ENCODE measurements at places on chromosomes 1 and 21. TPM values are rescaled to one million over a fixed set of nuclear protein-coding genes. Genes with fewer than 3 reads are reported as not detected.

GRCh38 chr1:57058652-57059501 lies 93.1 kb upstream of the C8B start:
- no peak for DNase-seq

DNA sequence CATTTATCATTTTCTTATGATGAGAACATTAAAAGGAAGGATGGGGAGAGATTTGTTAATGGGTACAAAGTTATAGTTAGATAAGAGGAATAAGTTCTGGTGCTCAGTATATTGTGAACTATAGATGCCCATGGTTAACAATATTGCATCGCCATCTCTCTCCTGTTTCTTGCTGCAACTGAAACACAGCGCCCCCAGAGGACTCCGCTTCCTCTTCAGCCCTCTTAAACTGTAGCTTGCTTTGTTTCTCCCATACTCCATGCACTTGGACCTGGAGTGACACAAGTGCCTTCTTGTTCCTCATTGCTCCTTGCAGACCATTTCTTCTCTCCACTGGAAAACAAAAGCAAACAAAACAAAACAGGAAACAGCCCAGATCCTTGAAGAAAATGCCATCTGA lies 70.1 kb upstream of the NTPCR start:
- DNase-seq: no peak

- DNase-seq: no peak
Measured at GRCh38 chr1:114524944-114525343, 13.9 kb upstream of the TRIM33 start.

- no peak for DNase-seq
Measured at GRCh38 chr1:60228041-60228491, 154.5 kb upstream of the C1orf87 start.

- DNase-seq: no peak
Measured at GRCh38 chr1:220655509-220655908, 34.7 kb upstream of the C1orf115 start.

C1orf94 gene
- not detected for total RNA-seq

Measured in heart left ventricle (tissue), 16 donors.